Urinary bladder (tissue), 4 donors: ENCODE measurements at places on chromosomes 12 and 14. TPM values are rescaled to one million over a fixed set of nuclear protein-coding genes. Genes with fewer than 3 reads are reported as not detected.

Gene IL31
- polyA plus RNA-seq, result not detected

Gene FSCB
- not detected for polyA plus RNA-seq

Gene OTUB2
- 0.41 TPM for polyA plus RNA-seq

Gene P2RX2
- polyA plus RNA-seq, result 0.37 TPM

Gene HNRNPA1
- polyA plus RNA-seq, result 1,101 TPM

Gene GLS2
- 0.90 TPM for polyA plus RNA-seq

Gene PLEK2
- 3.9 TPM for polyA plus RNA-seq

Gene COL2A1
- polyA plus RNA-seq, result not detected

Gene ARG2
- polyA plus RNA-seq, result 4.7 TPM

Gene FGD6
- polyA plus RNA-seq, result 3.7 TPM

Gene KCNK13
- 0.19 TPM for polyA plus RNA-seq

Gene SLC5A8
- polyA plus RNA-seq, result not detected

Gene LTB4R2
- 2.8 TPM for polyA plus RNA-seq

Gene NCKAP5L
- polyA plus RNA-seq, result 14.1 TPM

Gene IAPP
- polyA plus RNA-seq, result not detected

Gene SLC24A4
- polyA plus RNA-seq, result 0.18 TPM

Gene REP15
- 0.84 TPM for polyA plus RNA-seq

Gene SMCO2
- polyA plus RNA-seq, result 0.10 TPM

Gene EIF2S3B
- 1.6 TPM for polyA plus RNA-seq

Gene RDH12
- 0.04 TPM for polyA plus RNA-seq

Gene ZDHHC22
- polyA plus RNA-seq, result 0.01 TPM

Gene TSPAN19
- not detected for polyA plus RNA-seq

Gene NGB
- not detected for polyA plus RNA-seq

Gene TBX3
- polyA plus RNA-seq, result 53.8 TPM

Gene TMPRSS12
- polyA plus RNA-seq, result not detected

Gene KLRG1
- 2.5 TPM for polyA plus RNA-seq

Gene LIN7A
- polyA plus RNA-seq, result 6.2 TPM

Gene PLXNC1
- polyA plus RNA-seq, result 1.8 TPM

Gene IFNG
- not detected for polyA plus RNA-seq

Gene ZFHX2
- 0.71 TPM for polyA plus RNA-seq

Gene LBHD2
- not detected for polyA plus RNA-seq

Gene GYS2
- 0.04 TPM for polyA plus RNA-seq

Gene CDH24
- polyA plus RNA-seq, result 4.4 TPM

Gene INHBC
- 0.05 TPM for polyA plus RNA-seq

Gene MGP
- 596 TPM for polyA plus RNA-seq

Gene FAIM2
- polyA plus RNA-seq, result 9.1 TPM

Gene TMEM52B
- 0.11 TPM for polyA plus RNA-seq

Gene AJUBA
- polyA plus RNA-seq, result 6.6 TPM

Gene PRIMA1
- 17.4 TPM for polyA plus RNA-seq

Gene CCDC196
- not detected for polyA plus RNA-seq

Gene SYNDIG1L
- 0.19 TPM for polyA plus RNA-seq

Gene ALDH1L2
- polyA plus RNA-seq, result 7.8 TPM

Gene TCP11L2
- 10.2 TPM for polyA plus RNA-seq

Gene GPRC5A
- 8.5 TPM for polyA plus RNA-seq

Gene BATF
- polyA plus RNA-seq, result 8.9 TPM

Gene CLEC7A
- 8.4 TPM for polyA plus RNA-seq

Gene SOX5
- 6.6 TPM for polyA plus RNA-seq

Gene HCFC2
- polyA plus RNA-seq, result 13.7 TPM

Gene SYT1
- polyA plus RNA-seq, result 5.1 TPM

Gene GDF3
- 0.20 TPM for polyA plus RNA-seq

Gene OR4E1
- not detected for polyA plus RNA-seq

Gene POMT2
- 10.5 TPM for polyA plus RNA-seq

Gene FITM1
- 0.81 TPM for polyA plus RNA-seq

Gene GLT1D1
- 0.27 TPM for polyA plus RNA-seq

Gene PIANP
- polyA plus RNA-seq, result 11.4 TPM
